ENCODE measurements at places on chromosomes 7 and 10.

DNA sequence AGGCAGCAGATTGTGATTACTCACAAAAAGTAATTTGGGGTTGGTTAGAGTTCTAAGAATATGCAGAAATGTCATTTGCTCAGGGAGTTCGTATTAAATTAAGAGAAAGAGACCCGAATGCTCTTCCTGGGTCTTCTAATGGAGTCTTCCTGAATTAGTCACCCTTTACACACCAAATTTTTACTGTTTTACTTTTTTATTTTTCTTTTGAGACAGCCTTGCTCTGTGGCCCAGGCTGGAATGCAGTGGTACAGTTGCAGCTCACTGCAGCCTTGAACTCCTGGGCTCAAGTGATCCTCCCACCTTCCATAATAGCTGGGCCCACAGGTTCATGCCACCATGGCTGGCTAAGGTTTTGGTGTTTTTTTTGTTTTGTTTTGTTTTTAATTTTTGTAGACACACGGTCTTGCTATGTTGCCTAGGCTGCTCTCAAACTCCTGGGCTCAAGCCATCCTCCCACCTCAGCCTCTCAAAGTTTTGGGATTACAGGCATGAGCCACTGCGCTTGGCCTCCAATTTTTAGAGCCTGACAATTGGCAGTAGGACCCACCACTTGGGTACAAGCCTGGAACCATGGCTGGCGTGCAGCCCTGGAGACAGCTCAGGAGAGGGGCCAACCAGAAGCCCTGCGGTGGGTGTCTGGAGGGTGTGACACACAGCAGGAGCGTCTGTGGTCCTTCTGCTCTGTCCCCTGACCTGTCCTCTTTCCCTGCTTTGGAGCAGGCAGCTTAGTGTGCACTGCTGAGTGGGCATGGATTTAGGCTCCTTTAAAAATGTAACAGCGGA lies 16.4 kb upstream of the BHLHA15 start:
- DNase-seq, result no peak

- DNase-seq, result no peak
These were observed 27.6 kb downstream of the NPS start for GRCh38 chr10:127576740-127577161.

DNA sequence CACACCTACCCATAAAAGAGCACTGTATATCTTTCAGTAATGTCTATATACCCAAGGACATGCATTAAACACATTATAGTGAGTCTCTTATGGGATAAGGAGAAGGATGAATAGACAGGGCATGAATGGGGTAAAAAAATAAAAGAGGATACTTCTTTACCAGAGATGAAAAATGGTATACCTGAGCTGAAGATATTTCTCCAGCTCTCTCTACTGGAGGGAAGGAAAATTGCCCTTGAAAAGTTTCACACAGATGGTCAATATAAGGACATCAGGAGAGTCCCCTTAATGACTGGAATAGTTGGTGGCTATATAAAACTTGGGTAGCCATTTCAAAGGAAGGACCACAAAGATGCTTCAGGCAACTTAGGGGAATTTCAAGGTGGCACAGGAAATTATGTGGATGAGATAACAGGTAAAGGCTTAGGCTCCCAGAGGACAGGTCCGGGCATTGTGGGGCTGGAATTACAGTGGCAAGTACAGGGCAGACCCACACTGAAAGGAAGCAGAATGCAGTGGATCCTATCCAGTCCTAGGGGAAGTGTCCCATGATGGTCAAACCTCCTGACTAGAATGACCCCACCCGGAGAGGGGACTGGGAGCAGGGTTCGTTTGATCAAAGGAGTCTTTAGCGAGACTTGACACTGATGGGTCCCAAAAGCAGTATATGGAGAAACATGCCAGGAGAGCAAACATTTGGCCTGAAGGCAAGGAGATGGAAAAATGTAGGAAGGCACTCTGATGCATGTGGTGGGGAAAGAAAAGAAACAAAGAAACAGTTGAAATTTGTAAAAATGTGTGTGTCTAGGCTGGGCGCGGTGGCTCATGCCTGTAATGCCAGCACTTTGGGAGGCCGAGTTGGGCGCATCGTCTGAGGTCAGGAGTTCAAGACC lies 35.6 kb downstream of the PLAU start:
- no peak for DNase-seq

DNA sequence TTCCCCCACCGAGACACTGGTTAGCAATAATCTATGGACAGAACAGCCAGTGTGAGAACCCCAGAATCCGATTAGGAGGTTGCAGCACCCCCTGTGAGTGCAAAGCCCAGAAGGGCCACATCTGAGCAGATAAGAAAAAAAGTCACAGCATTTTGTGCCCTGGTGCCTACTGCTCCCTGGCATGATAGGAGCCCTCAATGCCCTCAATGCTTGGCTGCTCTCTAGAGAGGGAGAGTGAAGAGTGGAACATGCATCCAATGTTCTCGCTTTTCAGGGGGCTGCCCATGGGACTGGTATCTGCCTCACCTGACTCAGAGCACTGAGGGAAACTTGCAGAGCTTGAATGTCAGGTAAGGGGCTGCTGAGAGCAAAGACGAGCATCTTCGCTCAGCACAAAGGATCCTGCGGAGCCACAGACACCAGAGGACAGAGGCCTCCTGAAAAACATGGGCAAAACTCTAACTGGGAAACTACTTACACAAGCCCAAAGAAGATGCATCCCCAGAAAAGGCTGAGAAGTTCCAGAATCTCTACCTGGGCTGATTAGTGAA lies 98.0 kb upstream of the FAM20C start:
- DNase-seq, result no peak

GRCh38 chr7:74684473-74684872 lies 27.0 kb downstream of the GTF2I start:
- no peak for DNase-seq

GRCh38 chr7:40583667-40584444 lies 449.1 kb downstream of the SUGCT start:
- DNase-seq, result no peak

DNA sequence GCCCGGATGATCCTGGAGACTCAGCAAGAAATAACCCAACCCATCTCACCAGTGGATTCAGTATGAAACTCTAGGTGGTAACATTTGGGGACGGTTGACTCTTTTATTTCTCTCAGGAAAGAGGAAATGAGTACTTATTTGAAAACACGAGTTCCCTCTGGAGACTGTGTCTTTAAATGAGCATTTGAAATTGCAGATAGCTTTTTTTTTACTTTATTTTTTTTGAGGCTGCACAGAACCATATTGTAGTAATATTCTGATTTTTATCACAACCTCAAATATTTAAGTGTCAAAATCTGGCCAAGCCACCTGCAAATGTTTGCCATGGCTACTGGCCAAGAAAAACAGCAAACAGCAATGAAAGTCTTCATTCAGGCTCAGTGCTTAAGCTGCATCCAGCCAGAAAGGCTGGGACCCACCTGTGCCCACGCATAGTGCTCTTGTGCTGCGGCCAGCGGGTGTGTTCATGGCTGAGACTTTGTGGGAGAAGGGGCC lies 160.8 kb downstream of the CREB5 start:
- DNase-seq, result no peak

- no peak for DNase-seq
These were observed 64.1 kb downstream of the PIK3AP1 start for GRCh38 chr10:96656198-96656577.

GRCh38 chr7:158047391-158048059 lies 540.1 kb downstream of the PTPRN2 start:
- no peak for DNase-seq

- peak; percentile 35 for DNase-seq
These were observed 722 bp downstream of the UPF2 start for GRCh38 chr10:12041766-12042408.

GRCh38 chr7:134899729-134900128 lies 86.6 kb upstream of the AGBL3 start:
- DNase-seq, result no peak

DNA sequence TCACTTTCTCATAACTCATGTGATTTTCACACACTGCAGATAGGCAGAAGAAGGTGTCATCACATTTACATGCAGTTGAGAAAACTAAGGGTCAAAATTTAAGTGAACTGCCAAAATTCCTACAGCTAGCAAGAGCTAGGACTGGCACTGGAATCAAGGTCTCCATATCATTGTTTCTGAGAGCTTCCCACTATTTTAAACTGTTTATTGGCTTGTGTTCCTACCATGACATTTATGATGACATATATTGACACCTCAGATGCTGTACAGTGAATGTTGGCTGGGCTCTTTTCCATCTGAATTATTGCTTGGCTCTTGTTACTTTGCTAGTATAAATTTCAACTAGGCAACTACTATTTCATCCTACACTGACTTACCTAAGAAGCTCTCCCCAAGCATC lies 2.0 kb downstream of the THSD7A start:
- DNase-seq, result no peak

DNA sequence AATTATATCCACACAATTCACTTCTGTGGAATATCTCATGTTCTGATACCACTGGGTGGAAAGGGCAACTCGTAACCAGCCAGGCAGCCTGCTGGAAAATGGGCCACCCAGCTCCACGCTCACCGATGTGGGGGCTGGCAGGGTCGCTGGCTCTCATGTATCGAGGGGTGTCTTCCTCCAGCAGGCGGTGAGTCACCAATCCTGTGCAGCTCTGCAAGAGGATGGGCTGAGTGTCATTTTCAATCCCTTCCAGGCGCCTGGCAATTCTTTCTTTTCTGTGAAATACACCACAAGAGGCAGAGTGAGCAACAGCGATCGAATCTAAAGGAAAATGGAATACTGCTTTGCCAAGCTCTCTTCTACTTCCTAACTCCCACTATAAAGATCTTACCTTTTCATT lies 80.1 kb downstream of the SVIL start:
- DNase-seq, result no peak

DNA sequence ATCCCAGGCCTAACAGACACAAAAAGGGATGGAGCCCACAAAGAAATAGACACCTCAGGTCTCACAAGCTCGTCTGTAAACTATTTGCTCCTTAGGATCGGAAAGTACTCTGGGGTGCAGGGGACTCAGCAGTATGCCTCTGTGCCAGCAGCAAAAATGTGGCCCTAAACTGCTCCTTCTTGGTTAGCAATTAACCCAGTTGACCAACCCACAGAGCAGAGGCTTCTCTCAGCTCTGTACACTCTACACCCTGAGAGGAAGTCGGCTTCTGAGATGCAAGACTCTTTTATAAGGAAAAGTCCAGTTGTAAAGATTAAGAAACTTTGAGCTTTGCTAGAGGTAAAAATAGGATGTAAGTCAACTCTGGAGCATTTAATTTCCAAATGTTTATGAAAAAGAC lies 156.3 kb upstream of the PRSS58 start:
- DNase-seq, result no peak

DNA sequence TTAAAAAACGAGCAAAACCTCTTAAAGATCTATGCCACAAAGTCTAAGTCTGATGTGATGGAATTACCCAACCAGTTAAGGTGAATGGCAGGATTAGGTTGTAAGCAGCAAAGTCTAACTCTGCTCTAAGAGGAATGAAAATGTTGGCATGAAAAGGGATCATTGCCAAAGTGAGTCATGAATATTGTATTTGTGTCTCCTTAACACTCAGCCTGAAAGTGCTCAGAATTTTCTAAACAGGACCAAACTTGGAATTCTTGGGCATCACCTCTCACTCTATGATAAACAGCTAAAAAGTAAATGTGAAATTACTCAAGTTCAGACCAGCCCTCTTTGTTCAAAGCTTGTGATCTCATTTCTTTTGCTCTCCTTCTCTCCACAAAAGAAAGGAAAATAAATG lies 27.0 kb downstream of the PPP1R3A start:
- DNase-seq, result no peak

GRCh38 chr10:97332591-97333350 lies 1.8 kb downstream of the FRAT2 start:
- DNase-seq, result no peak

DNA sequence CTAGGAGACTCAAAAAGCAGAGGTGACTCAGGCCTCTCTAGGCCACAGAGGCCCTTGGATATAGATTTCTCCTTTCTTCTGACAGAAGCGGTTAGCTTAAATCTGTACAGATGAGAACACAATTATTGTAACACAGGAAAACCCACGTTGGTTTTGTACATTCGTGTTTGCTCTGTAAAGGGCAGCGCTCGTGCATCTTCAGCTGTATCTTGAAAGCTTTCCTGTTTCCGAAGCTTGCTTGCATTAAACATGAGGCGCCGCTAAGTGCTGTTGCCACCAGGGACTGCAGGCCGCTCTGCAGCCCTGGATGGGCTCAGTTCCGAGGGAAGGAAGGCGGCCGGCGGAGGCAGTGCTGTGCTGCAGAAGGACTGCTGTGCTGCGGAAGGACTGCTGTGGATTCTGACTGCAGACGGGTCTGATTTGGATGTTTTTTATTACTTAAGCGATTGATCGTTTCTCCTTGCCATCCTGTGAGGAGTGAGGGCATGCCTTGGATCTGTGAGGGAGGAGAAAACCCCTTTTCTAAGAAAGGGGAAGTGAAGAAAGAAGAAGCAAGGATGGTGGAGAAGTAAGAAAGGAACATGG lies 53.3 kb downstream of the FHIP2A start:
- no peak for DNase-seq

GRCh38 chr7:42020061-42020460 lies 216.9 kb downstream of the GLI3 start:
- no peak for DNase-seq

- no peak for DNase-seq
These were observed 926 bp upstream of the PCBD1 start for GRCh38 chr10:70889291-70889690.

- no peak for DNase-seq
These were observed 304.1 kb upstream of the COBL start for GRCh38 chr7:51620706-51621105.

DNA sequence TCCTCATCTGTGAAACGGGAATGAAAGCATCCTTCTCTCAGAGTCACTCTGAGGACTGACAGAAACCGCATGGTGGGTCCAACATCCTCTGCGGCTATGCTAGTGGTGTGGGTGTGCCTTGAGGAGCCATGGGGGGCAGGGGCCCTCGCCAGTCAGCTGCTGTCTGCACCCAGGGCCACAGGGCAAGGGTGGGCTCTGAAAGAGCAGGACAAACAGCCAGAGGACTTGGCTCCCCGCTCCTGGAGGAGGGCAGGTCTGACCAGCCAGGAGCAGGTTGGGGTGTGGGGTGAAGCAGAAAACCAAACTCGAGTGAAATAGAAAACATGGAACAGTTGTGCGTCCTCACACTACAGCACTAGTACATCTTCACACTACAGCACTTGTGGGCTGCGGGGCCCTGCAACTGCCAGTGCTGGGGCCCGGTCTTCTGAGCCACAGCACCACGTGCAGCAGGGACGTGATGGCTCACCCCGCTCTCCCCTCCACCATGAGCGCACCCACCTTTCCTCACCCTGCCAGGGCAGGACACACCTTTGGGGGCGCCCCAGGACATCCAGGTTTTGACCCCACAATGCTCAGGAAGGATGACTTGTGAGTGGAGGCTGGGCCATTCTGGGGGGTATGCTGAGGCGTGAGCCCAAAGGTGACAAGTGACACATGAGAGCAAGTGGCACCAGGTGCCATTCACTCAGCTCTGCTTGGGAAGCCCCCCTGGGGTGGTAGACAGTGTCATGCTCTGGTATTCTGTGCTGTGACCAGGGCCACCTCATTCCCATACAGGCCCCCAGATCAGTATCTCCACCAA lies 96.1 kb upstream of the RET start:
- DNase-seq, result no peak

Measured in stimulated activated CD8-positive, alpha-beta memory T cell treated with anti-CD3 and anti-CD28 coated beads, Interleukin-4, amount 100 ng/mL, for 4 hours (primary cell).